ENCODE measurements at places on chromosomes 11 and 22.

- no peak for DNase-seq
These were observed 56.8 kb downstream of the SLC5A12 start for GRCh38 chr11:26665036-26665435.

DNA sequence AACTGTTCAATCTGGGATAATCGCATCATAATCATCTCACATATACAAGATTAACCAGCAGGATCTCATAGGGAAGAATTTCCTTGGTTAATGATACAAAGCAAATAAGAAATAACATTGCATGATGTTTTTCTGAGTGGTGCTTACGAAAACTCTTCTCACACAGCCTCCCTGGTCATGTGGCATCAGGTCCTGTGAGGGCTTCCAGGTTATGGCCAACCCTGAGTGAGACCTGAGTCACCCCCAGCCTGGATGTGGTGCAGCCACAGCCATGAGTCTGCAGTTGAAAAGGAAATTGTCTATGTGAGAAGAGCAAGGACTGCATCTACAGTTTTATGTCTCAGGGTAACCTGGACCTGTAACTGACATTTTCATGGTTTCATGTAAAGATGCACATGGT lies 90.5 kb upstream of the XKR3 start:
- no peak for DNase-seq

DNA sequence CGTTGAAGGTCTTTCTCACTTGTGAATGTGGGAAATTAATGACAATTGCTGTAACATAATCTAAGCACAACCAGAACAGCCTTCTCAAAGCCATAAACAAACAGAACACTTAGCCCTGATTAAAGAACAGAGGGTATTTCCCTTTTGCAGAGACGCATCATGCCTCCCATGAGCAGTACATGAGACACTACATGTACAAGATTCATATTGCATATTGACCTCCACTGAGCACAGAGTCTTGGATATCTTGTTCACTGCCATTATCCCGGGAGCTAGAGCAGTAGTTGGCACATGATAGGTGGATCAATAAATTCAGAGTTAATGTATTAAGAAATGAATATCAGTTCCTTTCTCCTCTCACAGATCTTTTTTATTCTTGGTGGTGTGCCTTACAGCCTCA lies 1194.3 kb upstream of the TENM4 start:
- no peak for DNase-seq

DNA sequence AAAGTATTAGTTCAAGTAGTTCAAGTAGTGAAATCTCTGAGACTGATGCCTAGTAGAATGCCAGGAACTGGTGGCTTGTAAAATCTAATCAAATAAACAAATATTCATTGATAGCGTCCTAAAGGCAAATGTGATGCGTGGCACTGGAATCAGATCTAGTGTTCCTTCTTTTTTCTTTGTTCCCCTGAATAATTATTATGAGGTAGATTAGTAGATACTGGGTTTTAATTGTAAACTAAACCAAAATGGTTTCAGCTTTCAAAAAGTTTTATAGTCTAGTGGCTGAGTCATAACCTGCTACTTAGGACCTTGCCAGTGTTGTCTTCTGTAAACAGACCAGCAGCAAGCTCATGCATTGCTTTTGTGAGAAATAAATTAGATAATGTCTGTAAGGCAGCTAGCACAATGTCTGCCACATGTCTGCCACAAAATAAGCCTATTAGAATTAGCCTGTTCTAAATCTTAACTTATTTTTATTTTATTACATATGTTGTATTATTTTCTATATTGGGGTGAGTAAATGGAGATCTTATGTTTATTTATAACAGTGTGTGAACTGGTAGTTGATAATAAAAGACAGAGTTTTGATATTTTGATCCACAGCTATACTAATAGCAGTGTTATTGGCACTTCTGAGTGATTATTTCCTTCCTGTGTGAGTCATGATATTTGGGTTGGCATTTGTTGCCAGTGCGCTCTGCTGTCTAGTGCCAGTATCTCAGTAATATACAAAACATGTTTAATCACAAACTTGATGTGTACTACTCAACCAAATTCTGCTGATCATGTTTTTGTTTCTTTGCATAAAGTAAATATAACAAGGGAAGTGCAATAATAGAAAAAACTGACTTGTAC lies 135.7 kb downstream of the TMEM135 start:
- DNase-seq = peak; percentile 65

- no peak for DNase-seq
These were observed 82.2 kb upstream of the OR4B1 start for GRCh38 chr11:48134221-48134922.

DNA sequence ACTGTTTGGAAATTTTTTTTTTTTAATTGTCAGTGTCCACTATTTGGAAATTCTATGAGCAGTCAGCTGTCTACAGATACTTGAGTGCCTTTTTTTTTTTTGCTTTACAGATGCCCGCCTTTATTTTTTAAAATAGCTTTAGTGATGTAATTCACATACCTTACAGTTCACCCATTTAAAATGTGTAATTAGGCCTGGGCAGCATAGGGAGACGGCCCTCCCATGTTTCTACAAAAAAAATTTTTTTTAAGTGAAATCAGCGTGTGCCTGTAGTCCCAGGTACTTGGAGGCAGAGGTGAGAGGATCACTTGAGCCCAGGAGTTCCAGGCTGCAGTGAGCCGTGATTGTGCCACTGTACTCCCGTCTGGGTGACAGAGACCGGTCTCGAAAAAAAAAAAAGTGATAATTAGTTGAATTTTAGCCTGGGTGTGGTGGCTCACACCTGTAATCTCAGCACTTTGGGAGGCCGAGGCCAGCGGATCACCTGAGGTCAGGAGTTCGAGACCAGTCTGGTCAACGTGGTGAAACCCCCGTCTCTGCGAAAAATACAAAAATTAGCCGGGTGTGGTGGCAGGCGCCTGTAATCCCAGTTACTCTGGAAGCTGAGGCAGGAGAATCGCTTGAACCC lies 1.5 kb downstream of the ZNF143 start:
- DNase-seq = no peak

- DNase-seq = no peak
These were observed 4.9 kb downstream of the OR52K2 start for GRCh38 chr11:4454021-4454420.

GRCh38 chr11:1198561-1199240 lies 24.2 kb upstream of the MUC5B start:
- DNase-seq = no peak

DNA sequence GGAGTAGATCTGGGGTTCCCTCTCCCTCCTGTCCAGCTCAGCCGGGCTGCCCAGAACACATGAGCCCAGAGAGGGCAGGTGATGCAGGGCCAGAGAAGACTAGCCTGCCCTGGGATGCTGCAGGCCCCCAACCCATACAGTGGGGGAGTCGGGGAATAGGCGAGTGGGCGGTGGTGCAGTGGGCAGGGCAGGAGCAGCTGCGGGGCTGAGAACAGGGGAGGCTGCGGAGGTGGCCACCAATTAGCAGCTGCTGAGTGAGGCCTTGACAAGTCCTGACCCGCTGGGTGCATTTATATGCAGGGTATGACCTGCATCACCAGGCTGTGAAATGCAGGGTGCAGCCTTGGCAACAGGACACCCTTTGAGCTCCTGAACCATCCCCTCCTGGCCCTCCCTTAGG lies 43.1 kb downstream of the NFAM1 start:
- no peak for DNase-seq

DNA sequence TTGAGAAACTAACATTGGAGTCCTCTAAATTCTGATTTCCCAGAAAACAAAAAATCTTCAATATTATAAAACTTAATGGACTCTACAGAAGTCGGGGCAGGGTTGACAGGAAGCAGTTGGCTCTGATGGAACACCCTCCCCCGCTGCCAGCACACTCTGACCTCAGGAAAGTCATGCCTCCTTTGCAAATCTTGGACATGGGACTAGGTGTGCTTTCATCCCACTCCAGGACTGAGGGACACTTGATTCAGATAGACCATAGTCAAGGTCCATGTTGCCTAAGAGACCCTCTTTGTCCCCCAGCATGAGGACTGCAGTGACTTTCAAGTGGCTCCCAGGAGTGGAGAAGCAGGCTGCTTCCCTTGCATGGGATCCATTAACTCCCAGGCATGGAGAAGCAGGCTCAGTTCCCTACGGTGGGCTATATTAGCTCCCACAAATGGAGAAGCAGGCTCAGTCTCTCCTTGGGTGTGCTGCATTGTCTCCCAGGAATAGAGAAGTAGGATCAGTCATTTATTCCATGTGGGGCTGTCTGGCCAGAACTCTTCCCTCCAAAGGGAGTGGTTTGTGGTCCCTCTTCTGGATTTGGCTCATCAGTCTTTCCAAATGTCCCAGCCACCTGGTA lies 38.3 kb downstream of the C22orf31 start:
- DNase-seq = no peak

- DNase-seq = no peak
These were observed 9.8 kb downstream of the EHBP1L1 start for GRCh38 chr11:65585396-65586246.

DNA sequence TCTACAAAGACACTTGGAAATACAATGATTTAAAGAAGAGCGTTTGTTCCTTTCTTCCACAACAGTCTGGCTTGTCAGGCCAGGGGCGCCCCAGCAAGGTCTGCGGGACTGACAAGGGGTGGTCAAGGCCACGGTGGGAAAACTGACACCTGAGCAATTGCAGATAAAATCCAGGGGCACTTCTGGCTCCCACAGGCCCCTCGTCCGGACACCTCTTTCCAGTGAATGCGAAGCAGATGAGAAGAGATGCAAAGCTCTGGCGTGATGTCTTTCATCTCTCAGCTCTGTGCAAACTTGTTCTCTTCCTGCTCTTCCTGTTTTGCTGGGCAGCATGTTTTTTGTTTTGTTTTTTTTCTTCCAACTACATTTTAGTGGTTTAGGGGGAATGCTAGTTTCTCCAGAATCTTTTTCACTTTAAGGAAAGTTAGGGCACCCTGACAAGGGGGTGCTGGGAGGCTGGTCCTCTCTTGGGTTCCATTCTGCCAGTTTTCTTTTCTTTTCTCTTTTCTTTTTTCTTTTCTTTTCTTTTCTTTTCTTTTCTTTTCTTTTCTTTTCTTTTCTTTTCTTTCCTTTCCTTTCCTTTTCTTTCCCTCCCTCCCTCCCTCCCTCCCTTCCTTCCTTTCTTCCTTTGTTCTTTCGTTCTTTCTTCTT lies 11.1 kb upstream of the CBX6 start:
- DNase-seq = peak; percentile 27
